ENCODE measurements at places on chromosomes 3 and 15. TPM values are rescaled to one million over a fixed set of nuclear protein-coding genes. Genes with fewer than 3 reads are reported as not detected.

The CTSH gene
- total RNA-seq: 7.6 TPM

The FAM131A gene
- 36.8 TPM for total RNA-seq

The GPR156 gene
- 0.76 TPM for total RNA-seq

The ACP3 gene
- not detected for total RNA-seq

The SMCO1 gene
- not detected for total RNA-seq

The TMEM41A gene
- total RNA-seq: 15.5 TPM

GRCh38 chr3:144816323-144816722, 844.7 kb downstream of the DIPK2A start:
- no peak for DNase-seq

DNA sequence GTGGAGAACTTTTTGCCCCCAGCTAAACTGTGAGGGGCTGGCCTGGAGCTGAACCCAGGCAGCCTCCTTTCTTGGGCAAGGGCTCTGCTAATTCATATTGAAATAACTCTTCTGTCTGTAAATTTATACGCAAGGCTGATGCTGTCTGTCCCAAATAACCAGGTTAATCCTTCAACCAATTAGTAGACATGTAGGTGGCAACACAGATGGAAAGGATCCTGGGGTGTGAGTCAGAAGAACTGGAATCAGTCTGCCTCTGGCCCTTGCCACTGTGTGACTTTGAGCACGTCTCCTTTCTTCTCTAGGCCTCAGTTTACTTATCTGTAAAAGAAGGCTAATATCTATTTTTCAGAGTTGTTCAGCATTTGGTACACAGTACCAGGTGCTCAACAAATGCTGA, 48.3 kb upstream of the IREB2 start:
- no peak for DNase-seq

DNA sequence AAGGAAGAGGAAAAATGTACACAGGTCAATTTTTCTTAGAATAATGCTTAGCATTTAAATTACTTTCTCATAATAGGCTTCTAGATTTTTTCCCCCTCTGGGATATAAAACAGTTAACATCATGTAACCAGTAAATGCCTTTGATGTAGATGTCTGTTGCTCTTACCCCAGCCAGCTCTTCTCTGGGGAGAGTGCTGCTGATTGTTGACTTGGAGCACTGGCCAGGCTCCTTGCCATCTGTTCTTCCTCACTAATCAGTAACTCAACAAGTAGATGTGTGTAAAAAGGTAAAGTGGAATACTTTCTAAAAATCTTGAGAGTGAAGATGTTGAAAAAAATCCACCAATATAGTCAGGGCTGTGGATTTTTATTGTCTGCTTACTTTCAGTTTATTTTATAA, 42.2 kb downstream of the RIOX2 start:
- no peak for DNase-seq

GRCh38 chr3:170752571-170753155, 117.3 kb downstream of the RPL22L1 start:
- DNase-seq: no peak

GRCh38 chr3:54663501-54664011, 264.3 kb downstream of the LRTM1 start:
- DNase-seq: no peak

DNA sequence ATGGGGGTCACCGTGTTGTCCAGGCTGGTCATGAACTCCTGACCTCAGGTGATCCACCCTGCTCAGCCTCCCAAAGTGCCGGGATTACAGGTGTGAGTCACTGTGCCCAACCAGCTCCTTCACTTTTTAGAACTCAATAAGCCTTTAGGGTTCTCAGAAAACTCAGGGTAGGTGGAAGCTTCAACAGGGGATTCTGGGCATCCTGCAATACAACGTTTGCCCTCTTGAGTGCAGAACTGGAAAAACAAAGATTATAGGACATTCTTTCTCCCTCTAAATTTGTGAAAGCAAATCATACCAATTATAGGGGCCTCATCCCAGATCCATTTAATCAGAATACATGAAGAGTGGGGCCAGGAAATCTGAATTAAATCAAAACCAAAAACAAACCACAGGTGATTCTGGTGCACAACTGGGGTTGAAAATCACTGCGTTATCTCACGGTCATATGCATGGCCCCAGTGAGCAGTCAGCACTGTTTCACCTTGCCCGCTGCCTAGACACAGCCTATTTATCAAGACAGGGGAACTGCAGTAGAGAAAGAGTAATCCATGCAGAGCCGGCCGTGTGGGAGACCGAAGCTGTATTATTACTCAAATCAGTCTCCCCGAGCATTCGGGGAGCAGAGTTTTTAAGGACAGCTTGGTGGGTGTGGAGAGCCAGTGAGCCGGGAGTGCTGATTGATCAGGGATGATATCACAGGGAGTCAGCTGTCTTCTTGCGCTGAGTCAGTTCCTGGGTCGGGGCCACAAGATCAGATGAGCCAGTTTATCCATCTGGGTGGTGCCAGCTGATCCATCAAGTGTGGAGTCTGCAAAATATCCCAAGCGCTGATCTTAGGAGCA, 58.4 kb downstream of the TMEM44 start:
- no peak for DNase-seq

DNA sequence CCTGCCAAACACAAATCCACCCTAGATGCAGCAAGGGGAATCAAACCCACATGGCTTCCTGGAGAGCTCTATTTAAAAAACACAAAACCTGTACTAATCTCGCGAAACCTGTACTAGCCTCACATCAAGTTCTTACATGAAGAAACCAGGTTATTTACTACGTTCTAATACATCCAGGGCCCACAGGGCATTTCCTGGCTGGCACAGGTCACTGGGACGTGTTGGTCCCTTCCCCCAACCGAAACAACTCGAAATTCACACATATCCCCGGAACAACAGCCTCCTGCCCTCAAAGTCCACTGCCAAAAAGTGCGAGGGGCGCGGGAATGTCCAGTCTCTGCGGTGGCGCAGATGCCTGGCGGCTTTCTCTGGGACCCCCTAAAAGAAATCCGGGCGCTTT, 955 bp downstream of the CDCP1 start:
- DNase-seq: no peak

- DNase-seq: no peak
Observed at GRCh38 chr3:115980709-115981108, 357.4 kb downstream of the GAP43 start.

DNA sequence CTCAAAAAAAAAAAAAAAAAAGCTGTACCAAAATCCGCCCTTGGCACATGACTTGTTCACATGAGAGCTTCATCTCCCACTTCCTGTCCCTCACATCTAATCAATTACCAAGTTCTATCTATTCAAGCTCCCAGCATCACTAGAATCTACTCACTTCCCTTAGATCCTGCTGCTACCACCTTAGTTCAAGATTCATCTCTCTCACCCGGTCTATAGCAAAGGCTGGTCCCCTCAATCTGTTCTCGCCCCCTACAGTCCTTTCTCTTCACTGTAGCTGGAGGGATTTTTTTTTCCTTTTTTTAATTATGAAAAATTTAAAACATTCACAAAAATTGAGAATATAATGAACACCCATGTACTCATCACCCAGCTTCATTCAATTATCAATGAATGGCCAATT, 16.7 kb upstream of the GPR160 start:
- no peak for DNase-seq

DNA sequence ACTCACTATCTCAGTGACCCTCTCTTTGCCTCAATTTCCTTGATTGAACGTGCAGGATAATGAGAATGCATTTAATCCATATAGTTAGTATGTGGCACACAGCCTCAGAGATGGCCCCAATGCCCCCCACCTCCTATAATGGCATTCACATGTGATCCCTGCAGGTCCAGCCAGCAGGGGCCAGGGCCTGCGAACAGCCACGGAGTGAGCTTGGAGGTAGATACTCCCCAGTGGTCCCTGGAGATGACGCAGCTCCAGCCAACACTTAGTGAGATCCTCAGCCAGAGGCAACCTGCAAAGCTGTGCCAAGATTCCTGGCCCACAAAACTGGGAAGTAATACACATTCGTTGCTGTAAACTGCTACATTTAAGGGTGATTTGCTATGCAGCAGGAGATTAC, 184.9 kb upstream of the NSMCE3 start:
- no peak for DNase-seq

DNA sequence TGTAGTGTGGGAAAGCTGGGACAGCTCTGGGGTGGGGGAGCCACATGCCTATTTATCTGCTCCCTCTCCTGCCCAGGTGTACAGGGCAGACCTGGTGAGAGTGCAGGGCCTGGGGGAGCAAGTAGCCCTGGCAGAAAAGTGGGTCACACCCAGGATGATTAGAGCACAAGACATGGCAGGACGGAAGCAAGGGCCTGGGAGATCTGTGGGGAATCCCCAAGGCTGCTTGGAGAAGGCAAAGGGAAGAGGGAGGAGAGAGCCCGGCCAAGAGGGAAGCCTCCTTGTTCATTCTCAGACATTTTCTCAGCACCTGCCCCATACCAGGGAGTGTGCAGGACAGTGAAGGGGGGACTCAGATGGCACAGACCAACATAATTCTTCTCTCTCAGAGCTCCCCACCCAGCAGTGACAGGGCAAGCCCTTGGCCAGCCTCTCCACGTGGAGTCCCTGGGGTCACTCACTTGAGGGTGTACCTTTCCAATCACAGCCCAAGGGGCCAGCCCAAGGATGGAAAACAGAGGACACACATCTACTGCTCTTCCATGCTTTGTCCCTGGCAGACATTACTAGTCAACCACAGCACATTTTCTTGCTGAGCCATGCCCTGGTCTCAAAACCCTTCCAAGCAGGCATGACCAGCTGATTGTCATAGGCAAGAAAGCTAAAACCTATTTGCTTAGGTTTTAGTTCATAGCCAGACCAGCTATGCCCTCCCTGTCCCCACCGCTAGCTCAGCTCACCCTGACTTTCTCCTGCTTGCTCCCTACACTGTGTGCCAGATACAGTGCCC, 4.9 kb upstream of the DUSP7 start:
- no peak for DNase-seq

DNA sequence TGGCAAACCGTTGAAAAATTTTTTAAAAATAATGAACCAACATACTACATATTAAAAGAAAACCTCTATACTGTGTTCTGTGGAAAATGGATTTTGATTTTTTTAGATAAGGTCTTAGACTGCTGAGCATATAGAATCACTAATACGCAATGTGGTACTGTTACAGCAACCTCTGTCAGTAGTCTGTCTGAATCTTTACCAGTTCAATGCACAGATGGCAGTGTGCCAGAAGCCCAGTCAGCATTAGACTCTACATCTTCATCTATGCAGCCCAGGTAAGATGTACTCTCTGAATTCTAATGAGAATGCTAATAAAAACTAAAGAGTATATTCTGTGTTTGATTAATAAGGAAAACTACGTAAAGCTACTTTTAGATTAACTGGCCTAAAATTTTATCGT, 31.3 kb upstream of the FAH start:
- DNase-seq: no peak

DNA sequence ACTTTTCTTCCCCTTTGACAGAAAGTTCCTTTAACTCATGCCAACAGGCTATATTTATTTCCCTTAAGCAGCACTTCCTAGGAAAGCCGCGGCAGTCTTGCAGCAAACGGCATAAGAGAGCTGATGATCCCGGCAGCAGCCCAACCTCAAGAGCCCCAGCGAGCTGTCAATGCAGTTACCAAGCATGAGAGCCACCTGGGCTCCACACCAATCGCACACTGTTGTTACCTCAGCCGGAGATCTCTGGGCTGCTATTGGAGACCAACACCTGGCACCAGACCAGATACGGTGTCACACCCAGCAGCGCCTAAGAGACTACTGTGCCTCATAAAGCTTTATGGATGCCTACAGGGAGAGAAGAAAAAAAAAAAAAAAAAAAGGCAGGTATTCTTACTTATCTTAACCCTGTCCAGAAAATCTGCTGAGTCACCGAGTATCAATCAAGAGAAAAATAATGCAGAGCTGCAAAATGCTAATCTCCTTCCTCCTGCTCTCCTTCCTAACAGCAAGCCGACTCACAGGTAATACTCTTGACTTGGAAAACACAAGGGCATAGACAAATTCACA, 11.7 kb downstream of the ABCC5 start:
- DNase-seq: no peak

All from glomerular endothelial cell (primary cell).